ENCODE measurements at places on chromosomes 1 and 21.

- DNase-seq, result no peak
Measured at GRCh38 chr21:38365521-38365920, 108.7 kb downstream of the KCNJ15 start.

DNA sequence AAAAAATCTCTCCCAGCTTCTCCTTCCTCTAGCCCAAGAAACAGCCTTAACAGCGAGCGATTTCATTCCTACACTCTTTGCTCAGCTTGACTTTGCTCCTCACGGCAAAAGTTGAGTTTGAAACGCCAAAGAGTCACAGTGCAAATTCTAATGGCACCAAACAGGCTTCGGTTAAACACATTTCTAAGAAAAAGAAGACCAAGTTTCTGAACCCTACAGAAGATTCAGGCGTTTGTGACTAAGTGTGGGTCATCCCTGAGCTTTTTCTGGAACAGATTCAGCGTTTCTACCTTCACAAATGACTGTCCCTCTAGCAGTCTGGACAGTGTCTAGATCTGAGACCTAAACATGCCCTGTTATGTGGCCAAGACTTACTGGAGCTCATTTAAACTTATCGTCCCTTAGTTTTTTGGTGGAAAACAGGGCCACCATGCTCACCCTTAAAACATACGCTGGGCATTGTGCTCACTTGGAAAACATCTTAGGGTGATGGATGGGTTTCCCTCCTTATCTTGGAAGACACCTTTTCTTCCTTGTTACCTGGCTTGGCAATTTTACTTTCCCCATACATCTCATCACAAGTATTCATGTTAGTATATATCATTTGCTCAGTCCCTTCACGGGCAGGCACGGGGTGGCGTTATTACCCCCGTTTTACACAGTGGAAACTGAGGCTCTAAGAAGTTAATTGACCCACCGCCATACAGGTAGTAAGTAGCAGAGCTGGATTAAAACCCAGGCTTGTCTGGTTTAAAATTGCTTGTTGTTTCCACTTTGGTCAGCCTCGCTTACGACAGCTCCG is 1.0 kb downstream of the C1orf198 start:
- DNase-seq, result peak; percentile 19

- DNase-seq, result no peak
Measured at GRCh38 chr1:174211486-174211885, 52.2 kb downstream of the RABGAP1L start.

- no peak for DNase-seq
Measured at GRCh38 chr1:241698177-241698576, 46.1 kb downstream of the WDR64 start.

DNA sequence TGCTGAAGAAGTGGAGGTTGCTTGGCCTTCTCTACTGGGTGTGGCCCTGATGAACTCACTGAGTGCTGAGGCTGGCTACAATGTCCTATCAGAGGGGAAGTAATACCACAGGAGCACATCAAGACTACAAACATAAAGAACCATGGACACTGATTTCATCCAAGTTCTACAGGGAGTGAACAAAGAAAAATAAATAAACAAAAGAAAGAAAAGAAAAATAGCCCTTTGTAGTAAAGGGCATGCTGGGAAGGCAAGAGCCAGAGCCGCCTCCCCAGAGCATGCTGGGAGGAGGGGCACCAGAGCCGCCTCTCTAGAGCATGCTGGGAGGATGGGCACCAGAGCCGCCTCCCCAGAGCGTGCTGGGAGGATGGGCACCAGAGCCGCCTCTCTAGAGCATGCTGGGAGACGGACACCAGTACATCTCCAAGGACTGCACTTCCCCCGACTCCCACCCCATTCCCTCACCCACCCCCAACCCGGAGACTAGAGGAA is 65.9 kb downstream of the LAMC2 start:
- no peak for DNase-seq

GRCh38 chr1:109904105-109904817 is 6.4 kb upstream of the CSF1 start:
- DNase-seq, result no peak

DNA sequence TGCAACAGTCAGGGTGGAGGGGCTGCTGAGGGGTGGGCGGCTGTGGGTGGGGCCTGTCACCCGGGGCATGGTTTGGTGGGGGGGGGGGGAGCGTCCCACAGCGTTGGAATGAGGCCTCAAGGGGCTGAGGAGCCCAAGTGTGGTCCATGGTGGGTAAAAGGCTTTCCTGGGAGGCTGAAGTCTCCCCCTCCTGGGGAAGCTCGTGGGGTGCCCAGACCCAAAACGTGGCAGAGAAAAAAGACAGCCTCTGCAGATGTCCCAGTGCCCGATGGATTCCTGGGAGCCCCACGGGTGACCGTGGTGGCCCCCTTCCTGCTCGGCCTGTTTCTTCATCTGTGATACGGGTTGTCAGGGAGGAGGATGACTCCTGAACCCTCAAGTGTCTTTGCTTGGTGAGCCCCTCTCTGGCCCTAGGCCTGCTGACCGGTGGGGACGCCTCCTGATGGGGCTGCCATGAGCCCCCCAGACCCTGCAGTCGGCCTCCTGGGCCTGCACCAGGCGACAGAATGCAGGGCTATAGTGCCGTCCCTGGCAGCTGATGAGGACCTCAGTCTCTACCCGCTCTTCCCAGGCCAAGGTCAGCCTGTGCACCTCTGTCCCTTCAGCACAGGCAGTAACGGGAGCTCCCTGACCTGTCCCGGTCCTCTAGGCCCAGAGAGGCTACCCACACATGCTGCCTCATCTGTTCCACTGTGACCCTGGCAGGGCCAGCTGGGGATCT is 1.1 kb downstream of the OBSCN start:
- no peak for DNase-seq

DNA sequence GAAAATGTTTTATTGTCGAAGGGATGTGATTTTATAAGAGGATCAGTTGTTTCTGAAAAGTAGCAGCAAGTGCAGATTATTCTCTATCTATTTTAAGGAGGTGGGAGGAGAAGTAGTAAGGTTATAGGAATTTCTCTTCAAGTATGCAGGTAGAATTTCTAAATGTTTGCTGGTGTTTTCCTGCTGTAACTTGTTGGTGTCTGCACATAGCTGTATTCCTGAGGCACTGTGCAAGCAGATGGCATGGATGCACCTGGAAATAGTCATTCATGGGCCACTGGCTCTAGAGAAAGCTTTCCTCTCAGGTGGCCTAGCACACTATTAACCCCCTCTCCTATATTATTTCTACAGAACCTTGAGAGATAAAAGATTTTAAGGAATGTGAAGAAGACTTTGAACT is 30.3 kb upstream of the PODN start:
- DNase-seq, result no peak

DNA sequence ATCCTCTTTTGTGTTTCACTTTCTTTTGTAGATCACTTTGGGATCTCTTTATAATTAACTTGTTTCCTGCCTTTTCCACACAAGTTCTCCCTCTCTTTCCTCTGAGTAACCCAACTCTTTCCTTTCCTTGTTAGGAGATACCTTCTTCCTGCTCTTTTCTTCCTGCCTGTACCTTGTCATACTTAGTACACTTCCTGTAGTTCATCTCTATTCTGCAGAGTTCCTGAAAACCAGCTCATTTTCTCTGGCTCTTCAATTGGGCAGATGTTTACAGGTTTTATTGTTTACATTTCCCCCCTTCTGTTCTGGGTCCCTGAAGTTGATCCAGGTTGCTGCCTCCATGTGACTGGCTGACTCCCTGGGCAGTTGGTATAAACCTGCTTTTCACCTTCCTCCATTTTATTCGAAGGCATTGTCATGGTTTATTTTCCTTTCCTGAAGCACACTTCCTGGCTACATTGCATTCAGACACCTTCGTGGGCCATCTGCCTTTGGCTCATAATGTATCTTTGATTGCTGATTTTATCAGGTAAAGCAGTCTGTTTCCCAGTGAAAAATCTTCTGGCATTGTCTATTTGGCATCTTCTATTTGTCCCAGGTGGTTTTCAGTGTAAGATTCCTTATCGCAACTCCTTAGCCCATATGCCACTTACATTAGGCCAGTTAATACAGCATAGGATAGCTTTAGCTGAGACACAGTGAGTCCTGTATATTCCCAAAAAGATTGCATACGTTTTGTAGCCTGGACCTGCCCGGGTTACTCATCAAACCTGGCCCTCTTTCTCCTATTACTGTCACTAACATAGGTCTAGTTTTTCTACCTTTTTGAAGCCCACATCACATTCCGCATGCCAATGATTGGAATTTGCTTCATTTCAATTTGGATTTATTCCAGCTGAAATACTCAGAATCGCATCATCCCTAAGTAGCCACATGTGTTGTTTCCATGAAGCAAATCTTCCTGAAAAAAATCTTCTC is 15.4 kb downstream of the CTH start:
- DNase-seq, result no peak

DNA sequence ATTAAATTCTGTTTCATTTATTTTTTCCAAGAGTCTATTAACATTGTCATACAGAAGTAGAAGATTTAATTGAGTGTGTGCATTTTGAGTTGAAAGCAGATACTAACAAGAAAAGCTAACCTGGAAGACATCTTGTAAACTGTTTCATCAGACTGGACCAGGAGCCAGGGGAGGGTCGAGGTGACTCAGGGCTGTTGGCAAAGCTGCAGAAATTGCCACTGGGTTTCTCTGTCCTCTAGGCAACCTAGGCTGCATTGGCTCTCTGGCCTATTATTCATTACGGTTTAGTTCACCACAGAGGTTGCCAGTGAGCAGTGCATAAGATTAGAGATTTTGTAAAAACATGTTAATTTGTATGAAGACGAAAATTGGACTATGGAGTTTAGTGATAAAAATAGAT is 27.5 kb downstream of the ERG start:
- no peak for DNase-seq

DNA sequence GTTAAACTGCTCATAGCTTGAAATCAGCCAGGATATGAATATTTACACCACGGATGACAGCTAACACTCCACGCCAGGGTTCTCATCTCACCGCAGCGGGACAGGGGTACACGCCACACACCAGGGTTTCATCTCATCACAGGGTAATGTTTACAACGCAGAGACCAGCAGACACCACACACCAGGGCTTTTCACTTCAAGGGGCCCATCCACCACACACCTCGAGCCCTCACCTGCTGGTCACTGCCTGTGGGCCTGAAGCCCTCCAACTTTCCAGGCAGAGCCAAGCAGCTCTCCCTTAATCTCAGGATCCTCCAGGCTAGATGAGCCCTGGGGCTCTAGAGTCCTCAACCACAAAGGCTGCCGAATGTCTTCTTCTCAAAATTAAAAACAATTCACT is 1.3 kb upstream of the KRTAP10-12 start:
- DNase-seq, result no peak

GRCh38 chr1:28580722-28581530 is 11.1 kb upstream of the RAB42 start:
- DNase-seq, result no peak

DNA sequence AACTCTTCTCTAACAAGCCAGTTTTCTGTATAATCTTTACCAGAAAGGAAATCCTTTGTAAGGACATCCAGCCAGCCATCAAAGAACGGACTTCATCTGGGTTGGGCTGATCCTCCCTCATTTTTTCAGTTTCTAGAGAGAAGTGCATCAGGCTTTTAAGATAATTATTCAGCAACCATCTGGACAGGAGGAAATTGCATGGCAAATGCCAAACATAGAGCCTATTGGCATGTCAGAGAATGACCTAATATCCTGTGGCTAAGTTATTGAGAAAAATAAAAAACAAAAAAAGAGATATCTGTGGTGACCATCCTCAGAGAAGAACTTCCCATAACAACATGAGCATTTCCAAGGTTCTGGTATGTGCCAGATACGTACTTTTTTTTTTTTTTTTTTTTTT is 74.9 kb upstream of the BEND5 start:
- DNase-seq, result no peak

- no peak for DNase-seq
Measured at GRCh38 chr1:27686223-27686990, 14.4 kb upstream of the IFI6 start.

DNA sequence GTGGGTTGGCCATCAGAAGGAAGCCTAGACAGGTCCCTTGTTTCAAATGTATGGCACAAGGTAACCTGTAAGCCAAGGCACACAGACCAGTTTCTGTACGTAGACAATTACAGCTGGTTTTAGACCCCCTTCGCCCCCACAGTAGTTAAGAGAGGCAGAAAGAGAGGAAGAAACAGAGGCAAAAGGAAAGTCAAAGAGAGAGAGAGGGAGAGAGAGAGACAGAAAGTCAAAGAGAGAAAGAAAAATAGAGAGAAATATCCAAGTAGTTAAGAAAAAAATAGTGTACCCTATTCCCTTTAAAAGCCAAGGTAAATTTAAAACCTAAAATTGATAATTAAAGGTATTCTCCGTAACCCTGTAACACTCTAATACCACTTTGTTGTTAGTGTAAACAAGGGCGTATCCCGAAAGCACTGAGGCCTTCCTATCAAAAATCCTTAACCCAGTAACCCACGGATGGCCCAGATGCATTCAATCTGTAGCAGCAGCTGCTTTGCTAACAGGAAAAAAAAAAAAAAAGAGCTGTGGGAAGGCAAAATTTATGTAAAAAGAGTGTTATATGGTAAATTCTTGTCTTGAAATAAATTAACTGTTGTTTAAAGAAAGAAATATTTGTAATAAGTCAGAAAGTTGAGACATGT is 49.4 kb downstream of the ADCY10 start:
- no peak for DNase-seq

DNA sequence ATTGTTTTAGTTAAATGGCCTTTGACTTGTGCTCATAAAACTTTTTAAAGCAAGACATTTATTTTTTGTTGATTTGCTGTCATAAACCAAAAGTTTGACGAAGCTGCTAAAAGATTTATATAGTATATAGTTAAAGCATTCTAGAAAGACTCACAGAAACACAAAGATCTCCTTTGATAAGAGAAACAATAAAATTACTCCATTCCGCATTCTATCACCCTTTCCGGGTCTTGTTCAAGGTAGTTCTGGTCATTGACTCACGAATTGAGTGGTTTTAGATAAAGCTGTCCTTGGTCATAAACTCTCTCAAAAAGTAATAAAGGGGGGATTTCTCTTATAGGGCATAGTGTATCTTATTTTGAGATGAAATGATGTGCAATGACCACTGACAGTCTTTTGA is 1010.5 kb upstream of the NCAM2 start:
- no peak for DNase-seq

DNA sequence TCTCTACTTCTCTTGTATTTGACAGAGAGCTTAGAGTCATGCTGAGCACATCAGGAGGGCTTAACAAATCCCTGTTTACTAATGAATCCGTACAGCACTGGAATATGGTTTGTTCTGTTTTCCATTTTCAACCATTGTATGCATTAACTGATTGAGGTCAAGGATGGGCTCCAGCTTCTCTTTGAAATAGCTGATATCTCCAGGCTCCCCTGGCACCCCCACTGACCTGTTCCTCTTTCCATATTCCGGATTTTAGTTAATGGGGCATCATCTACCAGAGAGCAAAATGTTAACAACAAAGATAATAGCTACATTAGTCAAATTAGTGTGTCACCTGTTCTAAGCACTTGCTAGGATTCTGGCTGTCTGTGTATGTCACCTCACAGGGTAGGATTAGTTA is 57.6 kb downstream of the NENF start:
- no peak for DNase-seq

DNA sequence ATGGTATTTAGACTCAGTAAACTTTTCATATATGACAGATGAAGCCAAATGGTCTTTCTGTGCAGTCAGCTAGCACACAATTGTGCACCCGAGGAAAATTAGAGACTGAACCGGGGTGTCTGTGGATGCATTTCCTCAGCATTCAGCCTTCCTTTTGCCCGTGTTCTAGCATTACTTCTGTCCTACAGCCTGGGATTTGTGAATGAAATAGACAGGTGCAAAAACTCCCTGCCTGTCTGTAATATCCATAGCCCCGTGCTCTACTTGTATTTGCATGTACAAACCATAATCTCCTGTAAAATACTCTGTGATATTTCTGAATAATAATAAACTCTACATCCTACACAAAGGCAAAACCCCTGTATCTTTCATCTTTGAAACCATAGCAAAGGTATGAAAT is 64.8 kb upstream of the LGALS8 start:
- DNase-seq, result no peak

- no peak for DNase-seq
Measured at GRCh38 chr1:22379566-22379965, 72.1 kb upstream of the ZBTB40 start.

Data from T47D (cell line).